Effector memory CD8-positive, alpha-beta T cell (primary cell): ENCODE measurements at places on chromosomes 7 and 10.

DNA sequence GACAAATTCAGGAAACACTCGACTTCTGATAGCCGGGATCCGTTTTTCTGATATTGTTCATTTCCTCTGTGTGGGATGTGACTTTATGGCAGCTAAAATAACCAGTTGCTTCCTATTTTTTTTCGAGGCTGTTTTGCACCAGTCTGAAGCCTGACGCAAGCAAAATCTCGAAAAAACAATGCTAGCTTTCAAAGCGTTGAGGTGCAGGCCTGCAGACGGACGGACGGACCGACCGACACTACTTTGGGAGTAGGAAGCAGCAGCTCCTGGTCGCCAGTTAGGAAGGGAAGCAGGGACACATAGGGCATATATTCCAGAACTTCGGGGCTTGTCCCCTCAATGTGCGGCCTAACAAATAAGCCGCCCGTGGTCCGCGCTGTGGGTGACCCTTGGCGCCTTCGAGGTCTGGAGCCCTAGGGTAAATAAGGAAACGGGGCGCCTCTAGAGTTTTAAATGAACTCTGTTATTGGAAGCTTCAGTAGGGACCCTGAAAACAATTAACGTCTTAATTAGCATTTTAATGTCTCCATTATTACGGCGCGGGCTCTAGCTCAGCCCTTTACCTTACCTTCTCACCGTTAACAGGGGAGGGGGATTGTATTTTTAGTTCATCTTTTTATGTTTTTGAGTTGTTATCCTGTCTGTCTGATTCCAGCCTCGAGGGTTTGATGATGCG is 1.3 kb downstream of the HHEX start:
- no peak for DNase-seq

GRCh38 chr10:58502956-58503355 is 9.7 kb upstream of the BICC1 start:
- no peak for DNase-seq

- DNase-seq: no peak
These were observed 46.7 kb downstream of the PKD1L1 start for GRCh38 chr7:47901542-47901941.

- no peak for DNase-seq
These were observed 84.9 kb upstream of the GATA3 start for GRCh38 chr10:7969623-7970022.

DNA sequence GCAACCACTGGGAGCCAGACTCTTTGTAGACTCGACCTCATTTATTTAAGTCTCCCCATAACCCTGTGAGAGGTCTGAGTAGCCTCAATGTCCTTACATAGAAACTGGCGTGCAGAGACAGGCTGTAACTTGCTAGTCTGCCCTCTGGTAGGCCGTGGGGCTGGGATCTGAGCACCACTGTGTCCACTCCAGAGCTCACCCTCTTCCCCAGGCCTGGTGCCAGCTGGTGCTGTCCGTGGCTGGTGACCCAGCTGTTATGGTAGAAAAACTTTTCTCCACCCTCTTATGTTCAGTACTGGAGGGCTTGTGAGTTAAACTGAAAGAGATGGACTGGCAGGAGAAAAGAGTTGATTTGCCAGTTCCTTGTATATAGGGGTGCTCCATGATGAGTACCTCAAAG is 41.9 kb downstream of the ADAMTS14 start:
- no peak for DNase-seq

DNA sequence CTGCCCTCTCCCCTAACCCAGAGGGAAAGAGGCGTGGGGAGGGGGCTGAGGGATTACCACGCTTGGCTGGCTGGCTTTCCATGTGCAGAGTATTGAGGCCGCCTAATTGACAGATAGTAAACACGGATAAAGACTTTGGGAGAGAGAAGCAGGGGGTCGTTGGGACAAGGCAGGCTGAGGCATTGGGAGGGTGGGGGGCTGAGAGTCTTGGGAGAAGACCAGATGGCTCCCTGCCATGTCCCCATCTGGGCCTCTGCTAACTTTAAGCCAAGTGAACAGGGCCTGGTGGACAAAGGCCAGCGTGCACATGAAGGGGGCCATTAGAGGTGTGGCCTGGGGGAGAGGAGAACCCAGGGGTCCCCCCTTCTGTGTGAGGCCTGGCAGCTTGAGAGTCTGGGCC is 55.4 kb upstream of the MXI1 start:
- DNase-seq: no peak

- no peak for DNase-seq
These were observed 162.3 kb downstream of the HECW1 start for GRCh38 chr7:43274752-43275151.

GRCh38 chr10:131880016-131880590 is 20.7 kb upstream of the PPP2R2D start:
- DNase-seq: no peak

GRCh38 chr7:139620676-139621344 is 97.3 kb downstream of the CLEC2L start:
- peak; percentile 17 for DNase-seq

DNA sequence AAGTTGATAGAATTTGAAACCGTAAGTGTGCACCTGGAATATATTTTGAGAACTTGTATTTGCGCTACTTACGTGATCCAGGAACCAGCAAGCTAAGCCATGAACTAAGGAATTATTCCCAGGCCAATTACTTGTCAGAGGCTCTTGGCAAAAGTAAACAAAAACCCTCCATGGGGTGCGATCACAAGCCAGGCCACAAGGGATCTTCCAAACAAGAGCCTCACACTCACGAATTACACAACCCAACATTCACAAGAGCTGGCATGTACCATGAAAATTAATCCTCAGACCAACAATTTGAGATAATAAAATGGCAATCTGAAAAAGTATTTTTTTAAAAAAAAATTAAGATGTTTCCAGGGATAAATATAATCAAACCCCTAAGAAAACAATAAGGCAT is 467.0 kb upstream of the AKR1E2 start:
- no peak for DNase-seq

GRCh38 chr7:80253653-80254052 is 119.0 kb downstream of the GNAI1 start:
- no peak for DNase-seq

GRCh38 chr10:88793712-88794299 is 8.7 kb upstream of the LIPM start:
- no peak for DNase-seq

DNA sequence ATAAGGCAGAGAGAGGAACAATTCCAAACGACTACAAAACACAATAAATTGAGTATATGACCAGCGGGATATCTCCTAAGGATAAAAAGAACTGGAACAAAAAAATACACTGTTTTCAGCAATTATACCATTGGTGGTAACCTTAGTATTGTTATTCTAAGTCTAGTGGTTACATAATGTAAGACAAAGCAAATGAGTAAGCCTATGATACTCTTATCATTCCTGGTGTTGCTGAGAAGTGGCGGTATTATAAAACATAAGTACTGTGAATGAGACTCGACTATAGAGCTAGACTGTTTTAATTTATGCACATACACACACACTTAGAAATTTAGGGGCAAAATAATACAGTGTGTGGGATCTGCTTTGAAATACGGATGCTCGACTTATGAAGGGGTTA is 107.7 kb downstream of the NRBF2 start:
- DNase-seq: no peak

- no peak for DNase-seq
These were observed 295.6 kb downstream of the CCDC3 start for GRCh38 chr10:12705943-12706342.

DNA sequence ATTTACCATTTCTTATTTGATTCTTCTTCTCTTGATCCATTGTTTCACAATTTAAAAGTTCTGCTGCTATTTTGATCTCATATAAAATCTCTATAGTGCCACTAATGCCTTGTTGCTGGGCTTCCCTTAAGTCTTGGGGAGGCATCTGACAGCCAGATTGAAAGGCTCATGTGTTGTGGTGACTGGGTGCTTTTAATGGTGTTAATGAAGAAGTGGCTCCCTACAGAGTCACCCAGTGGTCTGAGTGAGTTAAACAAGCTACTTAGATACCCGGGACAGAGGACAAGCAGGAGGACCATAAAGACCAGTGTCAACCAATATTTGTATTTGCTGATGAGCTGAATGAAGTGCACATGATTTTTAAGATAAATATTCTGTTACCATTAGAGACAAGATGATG is 176.4 kb upstream of the HABP2 start:
- no peak for DNase-seq

- DNase-seq: no peak
These were observed 615.0 kb downstream of the PHTF2 start for GRCh38 chr7:78413568-78413967.

DNA sequence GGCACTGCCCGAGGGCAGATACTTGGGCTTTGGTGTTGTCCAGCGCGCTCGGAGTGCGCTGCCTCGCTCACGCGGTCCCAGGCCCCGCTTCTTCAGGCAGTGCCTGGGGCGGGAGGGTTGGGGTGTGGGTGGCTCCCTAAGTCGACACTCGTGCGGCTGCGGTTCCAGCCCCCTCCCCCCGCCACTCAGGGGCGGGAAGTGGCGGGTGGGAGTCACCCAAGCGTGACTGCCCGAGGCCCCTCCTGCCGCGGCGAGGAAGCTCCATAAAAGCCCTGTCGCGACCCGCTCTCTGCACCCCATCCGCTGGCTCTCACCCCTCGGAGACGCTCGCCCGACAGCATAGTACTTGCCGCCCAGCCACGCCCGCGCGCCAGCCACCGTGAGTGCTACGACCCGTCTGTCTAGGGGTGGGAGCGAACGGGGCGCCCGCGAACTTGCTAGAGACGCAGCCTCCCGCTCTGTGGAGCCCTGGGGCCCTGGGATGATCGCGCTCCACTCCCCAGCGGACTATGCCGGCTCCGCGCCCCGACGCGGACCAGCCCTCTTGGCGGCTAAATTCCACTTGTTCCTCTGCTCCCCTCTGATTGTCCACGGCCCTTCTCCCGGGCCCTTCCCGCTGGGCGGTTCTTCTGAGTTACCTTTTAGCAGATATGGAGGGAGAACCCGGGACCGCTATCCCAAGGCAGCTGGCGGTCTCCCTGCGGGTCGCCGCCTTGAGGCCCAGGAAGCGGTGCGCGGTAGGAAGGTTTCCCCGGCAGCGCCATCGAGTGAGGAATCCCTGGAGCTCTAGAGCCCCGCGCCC is at the start of gene NPY:
TSS of gene NPY (plus strand) at position 294 of the 802 bp plus-strand sequence. CDS start 1,051 bp downstream, outside the sequence.
- no peak for DNase-seq

- no peak for DNase-seq
These were observed 413.1 kb downstream of the GRM8 start for GRCh38 chr7:126839624-126840023.

DNA sequence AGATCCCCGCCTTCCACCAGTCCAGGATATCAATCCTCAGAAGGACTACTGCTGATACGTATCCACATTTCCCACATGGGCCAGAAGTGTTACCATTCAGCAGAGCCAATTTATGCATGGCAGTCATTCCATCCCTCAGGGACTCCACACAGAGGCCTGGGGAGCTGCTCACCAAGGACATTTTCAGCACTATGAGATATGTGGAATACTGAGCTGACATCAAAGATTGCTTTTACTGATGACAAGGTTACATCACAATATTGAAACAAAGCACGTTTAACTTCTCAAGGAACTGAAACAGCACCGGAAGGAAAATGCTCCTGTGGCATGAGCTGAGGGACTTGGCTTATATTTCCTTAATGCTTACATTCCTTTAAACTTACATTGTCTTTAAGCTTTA is 335.1 kb downstream of the BMPER start:
- DNase-seq: no peak

- DNase-seq: no peak
These were observed 3.1 kb upstream of the SFRP5 start for GRCh38 chr10:97774811-97775294.

DNA sequence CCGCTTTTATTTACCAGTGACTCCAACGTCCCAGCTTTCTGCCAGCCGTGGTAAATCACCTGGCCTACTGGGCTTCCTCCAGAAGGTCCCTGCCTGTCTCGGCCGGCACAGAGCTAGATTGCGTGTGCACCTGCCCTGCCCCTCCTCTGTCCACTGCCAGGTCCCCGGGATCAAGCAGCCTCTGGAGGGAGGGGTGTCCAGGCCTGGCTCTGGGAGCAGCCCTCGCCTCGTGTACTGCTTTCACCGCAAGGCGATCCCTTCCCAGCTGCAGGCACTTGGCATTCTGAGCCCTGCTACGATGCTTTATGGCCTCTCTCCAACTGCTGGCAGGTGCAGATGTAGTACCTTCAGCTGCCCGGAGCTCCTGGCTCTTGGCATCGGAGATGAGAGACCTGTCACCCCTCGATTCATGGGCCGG is 7.4 kb downstream of the SLC29A3 start:
- DNase-seq: no peak

GRCh38 chr7:121139427-121139826 is 150.9 kb downstream of the CPED1 start:
- no peak for DNase-seq

- no peak for DNase-seq
These were observed 128.4 kb upstream of the PHF14 start for GRCh38 chr7:10845225-10845624.

GRCh38 chr7:132817949-132818348 is 241.7 kb upstream of the PLXNA4 start:
- no peak for DNase-seq
